ENCODE measurements at places on chromosomes 11 and 22.

DNA sequence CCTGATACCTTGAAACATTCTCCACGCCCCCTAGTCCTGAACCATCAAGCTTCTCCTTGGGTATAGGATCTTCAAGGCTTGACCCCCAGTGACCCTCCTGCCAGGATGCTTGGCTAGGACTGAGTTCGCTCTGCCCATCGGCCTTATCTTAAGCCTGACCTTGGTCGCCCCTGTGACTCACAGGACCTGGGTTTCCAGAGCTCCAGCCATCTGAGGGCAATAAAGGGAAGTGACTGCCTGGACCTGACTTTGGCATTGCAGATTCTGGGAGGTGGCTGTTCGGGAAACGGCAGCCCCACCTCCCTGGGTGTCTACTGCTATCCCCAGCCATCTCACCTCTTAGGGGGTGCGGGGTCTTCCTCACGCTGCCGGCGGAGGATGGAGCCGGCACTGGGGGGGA is 15.4 kb downstream of the CARD10 start:
- DNase-seq = no peak
- peak overlapping the region; percentile 10 for H3K27ac ChIP-seq

DNA sequence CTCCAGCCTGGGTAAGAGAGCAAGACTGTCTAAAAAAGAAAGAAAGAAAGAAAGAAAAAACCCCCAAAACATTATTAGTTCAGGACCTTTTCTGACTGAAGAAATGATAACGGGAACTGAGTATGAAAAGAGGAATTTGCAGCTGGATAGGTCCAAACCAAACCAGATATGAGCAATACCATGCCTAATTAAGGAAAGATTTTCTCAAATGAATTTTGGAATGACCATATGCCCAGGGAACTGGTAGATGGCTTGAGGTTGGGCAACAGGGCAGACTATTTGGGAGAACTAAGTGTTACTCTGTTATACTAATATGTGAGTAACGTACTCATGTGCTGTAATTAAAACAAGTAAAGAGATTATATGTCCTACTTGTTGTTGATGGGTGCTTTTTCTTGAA is 186.1 kb downstream of the TMEM135 start:
- H3K4me1 ChIP-seq = peaks cover 8% of the 10 kb centered on the region
- no peaks in the 10 kb centered on the region for H3K27me3 ChIP-seq
- no peak for DNase-seq
- H3K36me3 ChIP-seq = peaks cover 5% of the 10 kb centered on the region
- no peak overlapping the region for H3K4me3 ChIP-seq
- H3K27ac ChIP-seq = no peak overlapping the region

GRCh38 chr22:22230438-22230837 is 14.1 kb upstream of the VPREB1 start:
- no peaks in the 10 kb centered on the region for H3K4me1 ChIP-seq
- peaks cover 14% of the 10 kb centered on the region for H3K27me3 ChIP-seq
- no peaks in the 10 kb centered on the region for H3K36me3 ChIP-seq
- H3K4me3 ChIP-seq = no peak overlapping the region
- no peak for DNase-seq

DNA sequence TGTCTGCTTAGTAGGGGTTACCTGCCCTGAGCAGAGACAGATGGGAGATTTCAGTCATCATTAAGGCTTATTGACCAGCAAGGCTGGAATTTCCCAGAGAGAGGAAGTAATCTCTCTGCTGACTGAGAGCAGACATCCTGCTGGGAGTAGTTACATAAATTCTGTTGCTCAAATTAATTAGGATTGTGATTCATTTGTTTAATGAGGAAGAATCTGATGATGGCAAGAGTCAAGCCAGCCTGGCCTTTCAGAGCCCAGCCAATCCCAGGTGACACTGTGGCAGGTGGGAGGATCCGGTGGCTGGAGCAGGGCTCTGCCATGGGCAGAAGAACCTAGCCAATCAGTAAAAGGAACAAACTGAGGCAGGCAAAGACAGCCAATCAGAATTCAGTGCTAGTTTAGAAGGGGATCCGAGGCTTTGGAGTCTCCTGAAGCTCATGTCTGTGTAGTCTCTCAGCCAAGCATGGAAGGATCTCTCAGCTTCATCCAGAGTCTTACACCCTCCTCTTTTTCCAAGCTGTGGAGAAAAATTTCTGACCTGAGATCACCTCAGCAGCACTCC is 61.2 kb upstream of the CHST1 start:
- peaks cover 26% of the 10 kb centered on the region for H3K27me3 ChIP-seq
- peaks cover 2% of the 10 kb centered on the region for H3K36me3 ChIP-seq
- no peaks in the 10 kb centered on the region for H3K4me1 ChIP-seq
- H3K27ac ChIP-seq = no peak overlapping the region
- no peak overlapping the region for H3K4me3 ChIP-seq

GRCh38 chr11:77438487-77438886 is 35.4 kb downstream of the PAK1 start:
- H3K36me3 ChIP-seq = no peaks in the 10 kb centered on the region
- H3K4me3 ChIP-seq = no peak overlapping the region
- no peak for DNase-seq
- H3K27me3 ChIP-seq = peaks cover 19% of the 10 kb centered on the region
- H3K4me1 ChIP-seq = no peaks in the 10 kb centered on the region

- H3K4me3 ChIP-seq = no peak overlapping the region
- H3K4me1 ChIP-seq = no peaks in the 10 kb centered on the region
- no peak for DNase-seq
Measured at GRCh38 chr22:48268293-48268692, 1505.8 kb downstream of the TBC1D22A start.

DNA sequence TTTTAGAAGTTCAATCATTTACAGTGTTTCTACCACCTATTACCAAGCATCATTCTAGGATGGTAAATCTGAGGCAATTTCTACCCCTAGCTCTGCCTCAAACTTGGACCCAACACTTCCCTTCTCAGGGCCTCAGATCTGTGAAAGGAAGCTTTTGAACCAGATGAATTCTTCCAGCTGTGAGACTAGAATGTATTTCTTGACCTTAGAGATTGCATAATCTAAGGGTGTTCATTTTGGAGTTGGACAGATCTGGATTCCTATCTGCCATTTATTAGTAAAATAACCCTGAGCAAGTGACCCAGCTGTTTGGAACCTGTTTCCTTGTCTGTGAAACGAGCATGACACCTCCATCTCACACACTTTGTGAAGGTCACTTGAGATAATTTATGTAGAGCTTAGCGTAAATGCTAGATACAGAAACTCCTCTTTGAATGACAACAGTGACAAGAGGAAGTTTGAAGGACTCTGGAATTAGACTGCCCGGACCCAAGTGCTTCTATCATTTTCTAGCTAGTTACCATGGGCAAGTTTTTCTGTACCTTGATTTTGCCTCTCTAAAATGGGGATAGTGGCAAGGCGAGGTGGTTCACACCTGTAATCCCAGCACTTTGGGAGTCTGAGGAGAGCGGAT is 3.8 kb upstream of the INTS5 start:
- H3K4me1 ChIP-seq = peaks cover 12% of the 10 kb centered on the region
- no peaks in the 10 kb centered on the region for H3K27me3 ChIP-seq
- peaks cover 38% of the 10 kb centered on the region for H3K36me3 ChIP-seq
- no peak overlapping the region for H3K4me3 ChIP-seq
- no peak for DNase-seq
- H3K27ac ChIP-seq = no peak overlapping the region

DNA sequence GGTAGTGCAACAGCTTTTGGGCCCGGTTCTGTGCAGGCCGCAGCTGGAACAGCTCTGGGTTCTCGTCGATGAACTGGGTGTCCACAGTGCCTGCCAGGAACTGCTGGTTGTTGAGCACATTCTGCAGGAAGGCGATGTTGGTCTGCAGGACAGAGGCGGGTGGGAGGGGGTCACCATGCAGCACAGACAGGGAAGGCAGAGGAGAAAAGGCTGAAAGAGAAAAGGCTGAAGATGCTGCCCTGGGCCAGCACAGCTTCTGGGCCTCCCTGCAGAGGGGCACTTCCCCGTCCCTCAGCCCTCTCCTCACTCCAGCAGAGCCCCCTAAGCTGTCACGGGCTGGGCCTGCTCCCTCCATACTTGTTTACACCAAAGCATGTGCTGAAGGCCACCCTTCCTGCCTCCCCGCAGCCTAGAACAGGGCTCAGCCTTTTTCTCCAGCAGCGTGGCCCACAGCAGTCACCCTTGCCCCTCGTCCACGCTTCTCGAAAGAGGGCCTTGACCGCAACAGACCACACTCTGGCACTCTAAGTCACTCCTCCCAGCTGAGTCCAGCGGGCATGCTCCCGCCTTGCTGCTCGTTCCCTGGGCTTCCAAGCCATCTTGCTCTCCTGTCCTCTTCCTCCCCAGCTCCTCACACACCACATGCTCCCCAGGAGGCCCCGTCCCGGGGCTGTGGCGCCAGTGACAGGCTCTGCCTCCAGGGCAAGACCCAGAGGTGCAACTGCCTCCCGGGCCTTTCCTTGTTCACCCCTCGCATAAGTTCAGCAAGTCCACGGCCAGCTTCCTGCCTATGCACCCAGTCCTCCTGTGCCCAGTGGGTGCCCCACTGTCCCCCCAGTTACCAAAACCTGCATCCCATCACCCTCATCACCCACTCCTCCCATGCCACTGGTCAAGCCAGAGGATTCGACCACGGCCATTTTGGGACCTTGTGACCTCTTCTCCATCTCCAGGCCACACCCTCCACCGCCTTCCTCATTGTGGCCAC is 3.3 kb upstream of the LRFN4 start:
- DNase-seq = no peak
- peaks cover 16% of the 10 kb centered on the region for H3K36me3 ChIP-seq
- H3K4me1 ChIP-seq = peaks cover 5% of the 10 kb centered on the region
- H3K4me3 ChIP-seq = no peak overlapping the region
- H3K27me3 ChIP-seq = no peaks in the 10 kb centered on the region

GRCh38 chr11:65132988-65133700 is 1.2 kb downstream of the SYVN1 start:
- H3K36me3 ChIP-seq = peaks cover 72% of the 10 kb centered on the region
- H3K4me1 ChIP-seq = peaks cover 32% of the 10 kb centered on the region
- H3K27me3 ChIP-seq = no peaks in the 10 kb centered on the region
- peak overlapping the region; percentile 100 for H3K27ac ChIP-seq
- DNase-seq = no peak

- no peak for DNase-seq
- peak overlapping the region; percentile 72 for H3K4me3 ChIP-seq
- H3K27me3 ChIP-seq = no peaks in the 10 kb centered on the region
- H3K27ac ChIP-seq = peak overlapping the region; percentile 90
- H3K36me3 ChIP-seq = peaks cover 46% of the 10 kb centered on the region
Measured at GRCh38 chr11:60985501-60985900, 14.0 kb downstream of the CD6 start.

GRCh38 chr22:24207264-24208011 is 26.2 kb downstream of the SUSD2 start:
- no peak for DNase-seq
- H3K27me3 ChIP-seq = peaks cover 2% of the 10 kb centered on the region
- peaks cover 3% of the 10 kb centered on the region for H3K4me1 ChIP-seq
- H3K27ac ChIP-seq = no peak overlapping the region
- H3K36me3 ChIP-seq = peaks cover 6% of the 10 kb centered on the region
- H3K4me3 ChIP-seq = no peak overlapping the region

GRCh38 chr11:64185175-64185692 is 737 bp upstream of the STIP1 start:
- peaks cover 28% of the 10 kb centered on the region for H3K36me3 ChIP-seq
- H3K4me1 ChIP-seq = peaks cover 18% of the 10 kb centered on the region
- no peaks in the 10 kb centered on the region for H3K27me3 ChIP-seq
- no peak for DNase-seq

DNA sequence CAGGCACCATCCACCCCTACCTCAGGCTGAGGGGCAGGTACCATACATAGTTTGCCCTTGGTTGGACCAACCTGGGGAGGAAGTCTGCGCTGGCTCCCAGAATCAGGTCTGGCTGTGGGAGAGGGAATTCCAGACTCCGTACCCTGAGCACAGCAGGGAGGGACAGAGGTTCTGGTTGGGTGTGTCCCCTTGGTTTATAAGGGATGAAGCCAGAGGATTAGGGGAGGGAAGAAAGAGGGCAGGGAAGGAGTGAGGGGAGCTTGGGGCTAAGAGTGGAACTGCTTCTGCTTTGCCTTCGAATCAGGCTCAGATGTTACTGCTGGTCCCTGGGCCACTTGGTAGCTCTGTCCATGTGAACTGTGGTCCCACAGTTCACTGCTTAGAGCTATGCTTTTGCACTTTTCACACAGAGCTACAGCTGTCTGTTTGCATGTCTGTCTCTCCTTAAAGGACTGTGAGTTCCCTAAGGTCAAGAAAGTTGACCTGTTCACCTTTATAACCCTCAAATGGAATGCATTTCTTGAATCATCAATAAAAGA is 9.2 kb downstream of the MMP20 start:
- no peaks in the 10 kb centered on the region for H3K36me3 ChIP-seq
- H3K4me1 ChIP-seq = no peaks in the 10 kb centered on the region
- no peak for DNase-seq
- no peak overlapping the region for H3K27ac ChIP-seq

GRCh38 chr11:118883368-118884071 is at the start of gene CXCR5:
Gene CXCR5, plus strand, starts transcription at chr11:118883892. Its CDS starts 50 bp downstream, at chr11:118883942.
- no peak for DNase-seq
- peak within 1 kb of the TSS; percentile 64 for H3K4me3 ChIP-seq
- H3K4me1 ChIP-seq = peaks cover 43% of the 10 kb centered on the region
- H3K27ac ChIP-seq = peak within 1 kb of the TSS; percentile 89

- H3K36me3 ChIP-seq = peaks cover 9% of the 10 kb centered on the region
- DNase-seq = peak; percentile 27
- H3K27ac ChIP-seq = peak overlapping the region; percentile 93
Measured at GRCh38 chr22:40637183-40638150, 948 bp upstream of the MRTFA start.

DNA sequence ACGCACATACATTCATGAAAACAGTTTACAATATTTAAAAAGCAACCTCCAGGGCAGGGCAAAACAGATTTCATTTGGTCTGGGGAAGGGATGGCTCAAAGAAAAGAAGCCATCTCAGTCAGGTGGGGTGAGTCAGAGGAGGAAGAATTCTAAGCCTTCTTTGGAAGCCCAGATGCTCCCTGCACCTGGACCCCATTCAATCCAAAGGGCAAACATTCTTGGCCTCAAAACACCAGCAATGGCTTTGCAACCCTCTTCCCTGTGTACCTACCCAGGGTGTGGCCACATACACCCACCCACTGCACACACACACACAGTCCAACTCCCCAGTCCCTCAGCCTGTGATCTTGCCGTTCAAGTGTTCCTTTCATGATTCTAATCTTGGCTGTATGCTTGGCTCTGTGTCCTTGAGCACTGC is 2.0 kb downstream of the KCNE3 start:
- H3K4me1 ChIP-seq = no peaks in the 10 kb centered on the region
- no peak overlapping the region for H3K4me3 ChIP-seq
- no peak overlapping the region for H3K27ac ChIP-seq
- no peak for DNase-seq
- H3K36me3 ChIP-seq = no peaks in the 10 kb centered on the region
- peaks cover 58% of the 10 kb centered on the region for H3K27me3 ChIP-seq

- H3K27me3 ChIP-seq = peaks cover 7% of the 10 kb centered on the region
- H3K4me1 ChIP-seq = no peaks in the 10 kb centered on the region
Measured at GRCh38 chr11:112166562-112166961, 610 bp upstream of the TEX12 start.

GRCh38 chr11:9210224-9210921 is 54.8 kb downstream of the DENND5A start:
- H3K27me3 ChIP-seq = no peaks in the 10 kb centered on the region
- no peak overlapping the region for H3K4me3 ChIP-seq
- no peaks in the 10 kb centered on the region for H3K36me3 ChIP-seq
- peaks cover 8% of the 10 kb centered on the region for H3K4me1 ChIP-seq
- DNase-seq = no peak
